ENCODE measurements at places on chromosomes 2 and 18. TPM values are rescaled to one million over a fixed set of nuclear protein-coding genes. Genes with fewer than 3 reads are reported as not detected.

DNA sequence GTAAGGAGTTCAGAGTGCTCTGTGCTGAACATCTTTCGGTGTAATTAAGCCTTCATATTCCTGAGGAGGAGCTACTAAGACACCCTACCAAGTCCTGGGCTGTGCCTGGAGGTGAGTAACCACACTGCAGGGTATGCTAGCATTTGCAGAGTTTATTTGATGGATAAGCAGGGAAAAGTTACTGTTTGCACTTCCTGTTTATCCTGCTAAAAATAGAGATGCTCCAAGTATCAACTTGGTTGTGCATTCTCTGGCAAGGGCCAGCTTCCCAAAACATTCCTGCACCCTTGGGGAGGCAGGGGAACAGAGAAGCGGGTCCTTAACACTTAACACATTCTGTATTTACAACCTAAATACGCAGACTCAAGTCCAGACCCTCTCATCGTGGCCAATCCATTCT, 49.8 kb downstream of the PARD6G start:
- DNase-seq: no peak

DNA sequence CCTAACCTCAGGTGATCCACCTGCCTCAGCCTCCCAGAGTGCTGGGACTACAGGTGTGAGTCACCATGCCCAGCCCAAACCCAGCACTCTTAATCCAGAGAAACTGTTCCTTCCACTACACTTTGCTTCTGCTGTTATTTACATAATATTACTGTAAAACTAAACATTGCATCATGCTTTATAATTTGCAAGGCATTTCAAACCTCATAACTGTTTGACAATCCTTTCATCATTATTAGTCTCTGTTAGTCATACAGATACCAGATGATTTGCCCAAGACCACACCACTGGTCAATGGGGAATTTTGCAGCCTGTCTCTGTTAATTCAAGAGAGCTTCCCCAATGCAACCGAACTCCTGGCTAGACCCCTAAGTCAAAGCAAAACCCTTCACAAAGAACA, 338.3 kb downstream of the ALK start:
- no peak for DNase-seq

DNA sequence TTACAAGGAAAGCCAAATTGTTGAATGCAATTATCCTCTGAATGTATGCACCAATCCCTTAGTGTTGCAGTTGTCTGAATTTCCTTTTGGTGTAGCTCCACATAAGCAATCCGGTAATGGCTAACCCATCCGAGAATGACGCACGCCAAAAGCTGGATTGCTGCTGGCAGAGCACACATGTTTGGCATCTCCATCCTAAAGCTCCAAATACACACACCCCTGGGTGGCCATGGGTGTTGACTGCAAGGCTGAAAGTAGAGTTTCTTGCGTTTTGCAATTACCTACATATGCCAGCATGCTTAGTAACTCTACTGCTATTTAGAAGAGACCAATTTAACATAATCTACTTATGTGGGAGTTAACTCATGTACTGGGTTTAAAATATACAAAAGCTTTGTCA, 53.1 kb downstream of the KCTD1 start:
- no peak for DNase-seq

DNA sequence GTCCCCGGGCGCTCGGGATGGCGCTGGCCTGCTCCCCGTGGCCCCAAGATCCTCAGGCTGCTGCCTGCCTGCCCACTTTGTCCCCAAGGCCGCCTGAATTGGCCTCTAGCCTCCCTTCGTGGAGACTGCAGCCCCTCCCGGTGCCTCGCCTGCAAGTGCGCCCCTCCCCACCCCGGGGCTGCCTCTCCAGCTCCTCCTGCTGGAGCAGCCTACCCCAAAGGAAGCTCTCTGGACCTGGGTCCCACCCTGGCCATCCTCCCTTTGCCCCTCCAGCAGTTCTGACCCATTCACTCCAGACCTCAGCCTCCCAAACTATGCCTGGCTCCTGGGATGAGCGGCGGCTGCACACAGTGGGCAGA, 6.2 kb downstream of the ESPNL start:
- DNase-seq: no peak

INHBB gene
- total RNA-seq: 2.8 TPM

DNA sequence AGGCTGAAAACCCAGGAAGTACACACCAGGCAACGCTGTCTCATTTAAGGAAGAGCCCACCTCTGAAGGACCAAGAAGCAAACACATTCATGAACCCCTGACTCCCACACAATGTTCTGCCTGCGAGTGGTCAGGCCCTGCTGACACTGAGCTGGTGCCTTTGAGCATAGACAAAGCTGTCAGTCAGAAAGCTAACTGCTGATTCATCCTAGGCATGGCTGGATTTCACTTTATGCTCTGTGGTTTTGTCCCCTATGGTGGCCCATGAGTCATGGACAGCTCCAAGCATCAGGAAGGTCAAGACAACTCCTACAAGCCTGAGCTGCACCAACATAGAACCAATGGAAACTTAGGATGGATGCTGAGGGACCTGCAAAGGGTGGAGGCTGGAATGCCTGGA, 78.9 kb downstream of the UXS1 start:
- DNase-seq: no peak

DNA sequence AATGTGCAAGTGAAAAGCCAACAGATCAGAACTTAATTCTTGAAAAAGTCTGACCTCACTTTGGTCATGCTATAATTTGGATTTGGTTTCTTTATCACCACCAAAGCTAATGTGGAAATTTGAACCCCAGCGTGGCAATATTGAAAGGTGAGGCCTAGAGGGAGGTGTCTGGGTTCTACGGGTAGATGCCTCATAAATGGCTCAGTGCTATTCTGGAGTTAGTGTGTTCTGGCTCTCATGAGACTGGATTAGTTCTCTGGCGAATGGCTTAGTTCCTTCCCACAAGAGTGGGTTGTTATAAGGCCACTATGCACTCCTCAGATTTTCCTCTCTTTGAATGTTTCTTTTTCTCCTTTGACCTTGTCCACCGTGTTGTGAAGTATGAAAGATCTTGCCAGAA, 22.3 kb downstream of the ORC4 start:
- DNase-seq: no peak

GRCh38 chr18:58223717-58224424, 179.8 kb downstream of the NEDD4L start:
- DNase-seq: no peak

DNA sequence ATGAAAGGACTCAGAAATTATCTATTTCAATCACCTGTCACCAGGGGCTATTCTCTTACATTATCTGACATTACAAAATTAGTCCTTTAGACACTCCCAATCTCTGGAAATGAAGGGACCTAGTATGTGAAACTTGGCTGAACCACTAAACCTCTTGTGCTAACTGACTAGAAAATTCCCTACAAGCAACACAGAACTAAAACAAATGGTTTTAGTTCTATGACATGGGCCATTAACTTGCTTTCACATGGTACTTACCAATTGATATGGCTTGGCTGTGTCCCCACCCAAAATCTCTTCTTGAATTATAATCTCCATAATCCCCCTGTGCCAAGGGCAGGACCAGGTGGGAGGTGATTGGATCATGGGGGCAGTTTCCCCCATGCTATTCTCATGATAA, 16.6 kb downstream of the SERPINE2 start:
- no peak for DNase-seq

SPP2 gene
- not detected for total RNA-seq

ACTG2 gene
- total RNA-seq: 3.9 TPM

DNA sequence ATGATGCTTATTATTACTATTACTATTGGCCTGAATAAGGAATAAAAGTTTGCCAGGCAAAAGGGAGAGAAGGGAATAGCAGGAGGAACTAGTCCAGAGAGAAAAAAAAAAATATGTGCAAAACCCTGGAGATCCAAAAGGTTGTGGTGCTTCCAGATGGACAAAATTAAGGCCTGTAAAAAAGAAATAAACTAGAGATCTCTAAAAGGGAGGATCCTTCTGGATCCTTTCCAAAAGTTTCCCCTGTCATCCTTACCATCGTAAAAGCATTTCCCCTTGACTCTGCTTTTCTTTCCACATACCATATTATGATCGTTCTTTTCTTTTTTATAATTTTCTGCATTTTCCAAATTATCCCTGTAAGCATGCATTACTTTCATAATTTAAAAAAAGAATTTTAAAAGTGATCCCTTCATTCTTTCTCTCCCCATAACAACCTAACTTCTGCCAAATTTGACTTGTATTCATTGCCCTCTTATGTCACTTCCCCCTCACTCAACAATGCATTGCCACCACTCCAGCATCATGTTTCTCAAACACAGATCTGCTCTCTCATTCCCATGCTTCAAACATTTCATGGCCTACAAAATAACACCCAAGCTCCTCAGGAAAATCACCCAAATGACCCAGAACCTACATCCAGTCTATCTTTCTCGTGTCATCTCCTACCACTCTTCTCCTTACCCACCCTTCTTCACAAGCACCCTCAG, 40.3 kb downstream of the RBMS1 start:
- no peak for DNase-seq

DNA sequence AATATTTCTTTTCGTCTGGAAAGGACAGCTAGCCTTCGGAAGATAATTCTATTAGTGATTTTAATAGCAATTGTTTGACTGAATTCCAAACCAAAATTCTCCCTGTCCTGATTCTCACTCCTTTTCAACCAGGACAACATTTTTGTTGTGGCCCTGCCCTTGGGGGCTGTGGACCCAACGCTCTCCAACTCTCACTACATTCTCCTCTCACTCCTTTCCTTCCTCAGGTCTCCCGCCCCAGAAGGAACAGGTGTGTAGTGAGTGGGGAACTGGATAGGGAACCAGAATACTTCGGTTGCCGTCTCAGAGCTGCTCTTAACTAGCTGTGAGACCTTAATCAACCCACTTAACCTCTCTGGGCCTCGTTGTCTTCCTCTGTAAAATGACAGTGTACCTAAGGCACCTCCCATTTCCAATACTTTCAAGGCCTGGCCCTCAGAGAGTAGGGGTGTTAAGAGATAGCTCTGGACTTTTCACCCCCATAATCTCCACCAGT, 638 bp upstream of the ADD2 start:
- DNase-seq: no peak

- DNase-seq: no peak
Measured at GRCh38 chr2:132414081-132414480, 2.5 kb upstream of the GPR39 start.

CBLN2 gene
- not detected for total RNA-seq

GRCh38 chr2:226310146-226310545, 489.5 kb downstream of the IRS1 start:
- no peak for DNase-seq

ATP6V1B1 gene
- 0.43 TPM for total RNA-seq

DNA sequence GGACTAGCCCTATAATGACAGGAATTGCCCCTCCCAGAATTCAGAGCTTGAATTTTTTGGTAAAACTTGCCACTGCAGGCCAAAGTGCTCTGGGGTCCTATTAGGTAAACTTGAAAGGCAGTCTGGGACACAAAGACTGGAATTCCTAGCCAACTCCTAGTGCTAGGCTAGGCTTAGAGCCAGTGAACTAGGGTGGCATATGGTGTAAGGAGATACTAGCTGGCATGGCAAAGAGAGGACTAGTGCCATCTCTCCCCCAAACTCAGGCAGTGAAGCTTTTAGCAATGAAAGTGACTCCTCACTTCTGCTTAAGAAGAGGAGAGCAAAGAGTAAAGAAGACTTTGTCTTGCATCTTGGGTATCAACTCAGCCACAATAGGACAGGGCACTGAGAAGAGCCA, 410.5 kb upstream of the CNTNAP5 start:
- no peak for DNase-seq

ZBTB7C gene
- 8.0 TPM for total RNA-seq

CXCR1 gene
- total RNA-seq: 1.9 TPM

DNA sequence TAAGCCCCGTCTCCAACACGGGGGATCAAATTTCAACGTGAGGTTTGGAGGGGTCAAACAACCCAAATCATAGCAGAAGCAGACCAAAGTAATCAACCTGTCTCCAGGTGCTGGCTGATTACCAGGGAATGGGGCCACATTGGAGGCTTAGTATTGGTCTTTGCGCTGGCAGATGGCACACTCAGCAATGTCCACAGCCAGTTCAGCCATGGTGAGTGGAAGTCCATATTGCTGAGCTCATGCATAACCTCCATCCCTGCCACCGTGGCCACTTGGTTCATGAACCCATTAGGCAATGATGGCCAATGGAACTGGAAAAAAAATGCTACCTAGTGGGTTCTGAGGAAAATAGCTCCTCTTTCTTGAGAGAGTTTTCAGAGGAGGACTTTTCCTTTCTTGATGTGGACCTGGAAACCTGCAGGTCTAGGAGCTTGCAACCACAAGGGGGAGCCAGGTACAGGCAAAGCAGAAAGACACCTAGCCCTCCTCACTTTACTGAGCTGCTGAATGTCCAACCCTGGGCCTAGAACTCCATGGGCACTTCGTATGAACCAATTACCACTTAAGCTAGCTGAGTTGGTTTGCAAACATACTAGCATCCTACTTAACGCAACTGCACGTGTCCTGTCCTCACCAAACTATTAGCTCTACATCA, 128.0 kb upstream of the GYPC start:
- DNase-seq: no peak

- no peak for DNase-seq
Measured at GRCh38 chr18:79784071-79784913, 13.4 kb upstream of the KCNG2 start.

SEC11C gene
- 24.3 TPM for total RNA-seq

DNA sequence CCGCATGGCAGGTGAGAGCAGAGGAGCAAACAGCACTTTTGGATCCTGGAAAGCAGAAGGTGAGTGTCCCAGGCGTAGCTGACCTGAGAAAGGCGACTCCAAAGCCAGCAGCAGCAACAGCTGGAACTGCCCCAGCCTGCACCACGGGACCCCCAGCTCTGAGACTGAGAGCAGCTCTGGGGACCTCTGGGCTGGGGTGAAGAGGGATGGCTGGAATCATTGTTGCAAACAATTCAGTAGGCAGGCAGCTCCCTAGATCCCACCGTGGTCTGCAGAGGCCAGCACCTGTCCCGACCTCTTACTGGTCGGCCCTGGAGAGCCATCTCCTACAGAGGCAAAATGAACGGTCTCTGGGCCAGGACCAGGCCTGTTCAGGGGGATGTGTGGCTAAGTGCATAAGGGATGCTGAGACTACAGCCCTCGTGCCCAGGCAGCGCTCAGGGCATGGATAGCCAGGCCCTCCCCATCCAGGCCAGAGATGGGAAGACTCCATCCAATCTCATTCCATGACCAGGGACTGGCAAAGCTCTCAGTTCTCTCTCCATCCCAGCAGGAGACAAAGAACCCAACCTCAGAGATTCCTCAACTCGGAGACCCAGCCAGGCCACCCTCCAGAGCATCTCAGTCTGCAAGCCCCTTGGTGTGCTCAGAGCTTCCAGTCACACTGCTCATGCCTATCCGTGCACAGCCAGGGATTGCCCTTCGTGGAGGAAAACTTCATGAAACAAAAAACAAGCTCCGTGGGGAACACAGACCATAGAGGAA, 38.2 kb upstream of the ALPP start:
- no peak for DNase-seq

Data from cardiac septum (tissue), 1 donor.